Forelimb muscle (tissue), 1 donor: ENCODE measurements at places on chromosomes 2 and 18.

DNA sequence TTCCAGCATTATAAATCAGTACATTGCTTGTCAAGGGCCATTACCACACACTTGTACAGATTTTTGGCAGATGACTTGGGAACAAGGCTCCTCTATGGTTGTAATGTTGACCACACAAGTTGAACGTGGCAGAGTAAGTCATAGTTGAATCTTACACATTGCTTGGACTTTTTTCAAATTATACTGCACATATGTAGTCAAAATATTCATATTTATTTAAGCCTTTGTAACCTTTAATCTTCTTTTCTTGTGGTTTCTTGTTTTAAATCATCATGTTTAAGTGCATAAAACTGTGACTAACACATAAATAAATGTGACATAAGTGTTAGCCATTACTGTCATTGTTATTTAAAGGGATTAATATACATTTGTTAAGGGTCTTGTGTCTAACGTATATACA is 52.1 kb upstream of the EPB41L5 start:
- DNase-seq, result no peak

DNA sequence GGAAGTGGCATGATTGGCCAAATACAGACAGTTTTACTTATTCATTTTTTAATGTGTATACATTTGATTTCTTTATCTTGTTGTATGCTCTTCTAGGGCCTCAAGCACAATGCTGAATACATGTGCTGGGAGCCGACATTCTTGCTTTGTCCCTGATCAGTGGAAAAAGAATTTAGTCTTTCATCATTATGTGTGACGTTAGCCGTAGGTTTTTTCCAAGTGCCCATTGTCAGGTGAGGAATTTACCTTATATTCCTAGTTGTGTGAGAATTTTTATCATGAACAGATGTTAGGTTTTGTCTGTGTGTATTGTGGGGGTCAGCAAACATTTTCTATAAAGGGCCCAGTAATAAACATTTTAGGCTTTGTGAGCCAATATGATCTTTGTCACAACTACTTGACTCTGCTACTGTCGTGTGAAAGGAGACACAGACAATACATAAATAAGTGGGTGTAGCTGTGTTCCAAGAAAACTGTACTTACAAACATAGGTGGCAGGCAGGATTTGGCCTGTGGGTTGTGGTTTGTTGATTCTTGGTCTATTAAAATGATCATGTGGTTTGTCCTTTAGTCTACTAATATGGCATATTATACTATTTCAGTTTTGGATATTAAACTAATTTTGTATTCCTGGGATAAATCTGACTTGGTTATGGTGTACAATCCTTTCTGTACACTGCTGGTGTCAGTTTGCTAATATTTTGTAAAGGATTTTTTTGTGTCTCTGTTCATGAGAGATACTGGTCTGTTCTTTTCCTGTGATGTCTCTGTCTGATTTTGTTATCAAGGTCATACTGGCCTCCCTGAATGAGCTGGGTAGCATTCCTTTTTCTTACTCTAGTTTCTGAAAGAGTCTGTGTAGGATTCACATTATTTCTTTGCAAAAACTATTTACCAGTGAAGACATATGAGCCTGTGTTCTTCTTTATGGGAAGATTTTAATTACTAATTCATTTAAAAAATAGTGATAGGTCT is 132.2 kb upstream of the SMAD7 start:
- DNase-seq, result no peak

GRCh38 chr2:233901367-233901766 is 15.8 kb upstream of the TRPM8 start:
- DNase-seq, result no peak

DNA sequence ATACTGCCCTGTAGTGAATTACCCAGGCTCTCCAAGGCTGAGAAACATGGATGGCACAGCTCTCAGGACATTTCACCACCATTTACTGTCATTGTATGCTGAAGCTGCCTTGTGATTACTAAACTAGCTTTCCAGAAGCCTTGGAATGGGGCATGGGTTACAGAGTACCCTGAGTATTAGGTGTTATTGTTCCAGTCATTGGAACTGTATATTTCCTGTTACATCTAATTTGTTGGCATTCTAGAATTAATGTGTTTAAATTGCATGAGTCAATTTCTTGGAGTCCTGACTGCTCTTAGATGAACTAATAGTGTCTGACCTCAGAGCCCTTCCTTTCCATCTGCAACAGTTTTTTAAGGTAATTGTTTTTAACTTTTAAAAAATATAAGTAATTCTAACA is 9.0 kb downstream of the DGUOK start:
- no peak for DNase-seq

GRCh38 chr2:25043241-25043867 is 1.5 kb downstream of the EFR3B start:
- DNase-seq, result no peak
